Fibroblast of the aortic adventitia (primary cell): ENCODE measurements at places on chromosomes 5 and 9.
A peak's percentile ranks its signal among the peaks of the same experiment; 100 is the strongest.

GRCh38 chr9:4277531-4277991 is 22.3 kb downstream of the GLIS3 start:
- DNase-seq = no peak

- DNase-seq = peak; percentile 23
These were observed 12.0 kb downstream of the PBX3 start for GRCh38 chr9:125758986-125759763.

DNA sequence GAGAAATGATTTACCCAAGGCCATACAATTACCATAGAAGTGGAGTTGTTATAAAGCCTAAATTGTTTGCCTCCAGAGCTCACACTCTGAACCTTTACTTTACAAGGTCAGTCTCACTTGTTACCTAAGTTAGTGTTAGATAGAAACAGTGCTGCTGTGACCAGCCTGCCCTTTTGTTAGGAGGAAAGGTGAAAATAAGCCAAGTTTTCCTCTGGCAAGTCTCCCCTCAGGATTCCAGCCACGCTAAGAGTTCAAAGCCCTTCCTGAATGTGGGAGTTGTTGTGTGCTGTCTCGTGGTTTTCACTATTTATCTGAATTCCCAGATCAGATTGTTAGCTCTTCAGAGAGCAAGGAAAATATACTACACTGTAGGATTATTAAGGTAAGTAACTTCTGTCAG is 260.0 kb downstream of the SGCD start:
- DNase-seq = no peak

DNA sequence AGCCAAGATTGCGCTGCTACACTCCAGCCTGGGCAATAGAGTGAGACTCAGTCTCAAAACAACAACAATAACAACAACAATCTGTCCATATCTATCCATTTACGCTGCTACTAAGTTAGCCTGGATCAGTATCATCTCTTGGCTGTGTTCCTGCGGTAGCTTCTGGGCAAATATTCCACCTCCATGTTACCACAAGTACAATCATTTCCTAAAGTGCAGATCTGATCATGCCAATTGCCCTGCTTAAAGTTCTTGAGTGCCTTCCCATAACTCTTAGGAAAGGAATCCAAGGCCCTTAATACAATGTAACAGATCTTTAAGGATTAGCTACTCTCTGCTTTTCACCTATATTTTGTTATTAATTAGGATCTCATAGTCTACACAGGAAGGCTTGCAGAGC is 15.4 kb upstream of the PPP2R2B start:
- no peak for DNase-seq

DNA sequence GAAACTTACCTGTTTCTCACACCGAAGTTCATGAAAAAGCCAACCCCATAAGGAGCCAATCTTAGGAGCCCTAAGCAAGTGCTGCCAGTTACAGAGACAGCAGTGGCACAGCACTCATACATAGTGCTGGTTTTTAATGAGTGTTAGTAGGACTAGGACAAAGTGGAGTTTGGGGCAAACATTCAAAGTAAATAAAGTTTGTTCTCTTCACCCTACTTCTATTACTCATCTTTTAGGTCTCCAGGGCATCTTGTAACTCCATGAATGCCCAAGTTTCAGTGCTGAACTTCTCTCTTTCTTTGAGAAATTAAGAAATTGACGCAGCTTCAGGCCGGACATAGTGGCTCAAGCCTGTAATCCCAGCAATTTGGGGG is 584.7 kb downstream of the EBF1 start:
- DNase-seq = no peak

GRCh38 chr5:76113103-76113502 is 29.9 kb downstream of the SV2C start:
- DNase-seq = no peak

GRCh38 chr5:142627383-142628217 is 58.3 kb downstream of the FGF1 start:
- peak; percentile 53 for DNase-seq

DNA sequence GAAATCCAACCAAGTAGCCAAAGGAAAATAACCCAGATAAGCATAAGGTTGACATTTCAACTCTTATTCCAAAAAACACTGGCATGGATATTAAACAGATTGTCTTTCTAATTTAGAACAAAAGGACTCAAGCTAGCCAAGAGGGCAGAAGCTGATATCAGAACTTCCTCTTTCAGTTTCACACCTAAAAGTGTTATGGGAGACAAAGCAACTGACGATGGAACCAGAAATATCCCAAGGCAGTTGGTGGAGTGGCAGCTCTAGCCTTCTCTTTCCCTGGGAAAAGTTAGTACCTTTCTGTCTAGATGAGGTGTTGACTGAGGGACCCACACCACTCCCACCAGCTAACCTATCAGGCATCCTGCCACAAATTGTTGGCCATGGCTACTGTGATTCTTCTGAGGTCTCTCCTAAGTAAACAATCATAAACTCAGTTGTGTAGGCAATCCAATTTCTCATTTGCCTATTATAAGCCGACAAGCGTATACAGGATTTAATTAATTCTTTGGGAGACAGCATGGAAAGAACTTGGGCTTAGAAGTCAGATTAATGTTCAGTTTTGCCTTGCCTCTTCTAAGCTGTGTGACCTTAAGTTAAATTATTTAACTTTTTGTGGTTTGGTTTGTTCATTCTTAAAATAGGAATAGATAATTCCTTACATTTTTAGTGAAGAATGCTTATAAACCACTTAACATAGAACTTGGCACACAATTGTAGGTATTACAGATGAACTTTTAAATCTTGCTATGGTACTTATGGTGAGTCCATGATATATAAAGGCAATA is 110.9 kb upstream of the ADAMTSL1 start:
- peak; percentile 65 for DNase-seq

- no peak for DNase-seq
These were observed 36.0 kb downstream of the B4GALT1 start for GRCh38 chr9:33130961-33131789.

- peak; percentile 28 for DNase-seq
These were observed 47.1 kb downstream of the EHMT1 start for GRCh38 chr9:137665697-137666512.

DNA sequence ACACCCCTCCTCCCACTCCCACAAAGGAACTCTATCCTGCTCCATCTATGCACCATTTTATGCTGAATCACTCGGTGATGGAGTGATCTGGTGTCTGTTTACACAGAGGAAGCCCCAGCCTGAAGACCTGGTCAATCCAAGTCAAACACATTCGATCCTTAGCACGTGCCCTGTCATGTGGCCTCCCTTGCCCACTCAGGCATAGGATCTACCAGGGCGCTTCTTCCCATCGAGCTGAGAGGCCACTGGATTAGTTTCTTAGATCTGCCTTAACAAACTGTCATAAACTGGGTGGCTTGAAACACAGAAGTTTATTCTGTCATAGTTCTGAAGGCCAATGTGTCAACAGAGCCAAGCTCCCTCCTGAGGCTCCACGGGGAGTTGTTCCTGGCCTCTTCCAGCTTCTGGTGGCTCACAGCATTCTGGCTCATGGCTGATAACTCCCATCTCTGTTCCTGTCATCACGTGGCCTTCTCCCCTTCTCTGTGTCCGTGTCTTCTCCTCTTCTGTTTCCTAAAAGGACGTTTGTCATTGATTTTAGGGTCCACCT is 34.2 kb downstream of the FOXI1 start:
- no peak for DNase-seq

DNA sequence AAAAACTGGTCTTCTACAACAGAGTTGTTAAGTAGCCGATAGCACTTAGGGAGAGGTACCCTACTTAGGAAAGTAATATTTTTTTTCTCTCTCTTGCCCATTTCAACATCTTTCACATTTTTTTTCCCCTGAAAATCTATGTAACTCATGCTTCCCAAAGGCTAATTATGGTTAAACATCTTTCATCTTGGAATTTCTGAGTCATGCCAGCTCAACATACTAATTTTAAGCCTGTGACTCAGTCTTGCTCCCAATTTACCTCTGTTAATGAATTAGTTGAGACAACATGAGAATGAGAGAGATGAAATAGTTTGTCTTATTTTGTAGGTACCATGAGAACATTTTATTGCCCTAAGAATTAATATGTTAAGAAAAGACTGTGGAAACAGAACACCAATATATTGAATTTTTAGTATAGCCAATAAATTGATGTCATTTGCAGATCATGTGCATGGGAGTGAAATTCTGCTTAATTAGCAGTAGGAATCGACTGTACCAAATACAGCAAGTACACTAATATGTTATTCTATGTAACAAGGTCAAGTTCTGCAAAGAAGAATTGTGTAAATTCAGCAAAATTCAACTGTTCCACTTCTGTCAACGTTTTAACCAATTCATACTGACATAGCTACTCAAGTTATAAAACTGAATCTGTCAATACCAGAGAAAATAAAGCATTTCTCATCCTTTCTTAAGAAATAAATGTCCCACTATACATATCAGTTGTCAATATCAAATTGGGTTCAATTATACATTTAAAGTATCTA is 550.0 kb downstream of the PTPRD start:
- peak; percentile 24 for DNase-seq

- peak; percentile 59 for DNase-seq
These were observed 353.7 kb downstream of the CETN3 start for GRCh38 chr5:90055831-90056328.

- DNase-seq = no peak
These were observed 213.9 kb upstream of the TBCA start for GRCh38 chr5:77990020-77990419.

GRCh38 chr5:142511358-142511757 is 174.5 kb downstream of the FGF1 start:
- DNase-seq = no peak

GRCh38 chr9:88818495-88819201 is 172.6 kb upstream of the S1PR3 start:
- DNase-seq = peak; percentile 67

DNA sequence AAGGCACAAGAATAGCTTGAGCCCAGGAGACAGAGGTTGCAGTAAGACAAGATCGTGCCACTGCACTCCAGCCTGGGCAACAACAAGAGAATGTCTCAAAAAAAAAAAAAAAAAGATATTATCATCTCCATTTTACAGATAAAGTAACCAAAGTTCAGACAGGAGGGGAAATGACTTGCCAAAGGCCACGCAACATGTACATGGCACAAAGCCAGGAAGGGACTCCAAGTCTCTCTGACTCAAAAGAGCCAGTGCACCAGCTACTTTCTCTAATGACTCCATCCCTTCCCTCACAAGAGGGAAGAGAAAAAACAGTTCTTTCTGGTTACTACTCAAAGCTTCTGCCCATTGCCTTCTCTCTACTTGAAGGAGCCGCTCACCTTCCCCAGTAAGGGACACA is 34.1 kb downstream of the SIL1 start:
- peak; percentile 58 for DNase-seq

DNA sequence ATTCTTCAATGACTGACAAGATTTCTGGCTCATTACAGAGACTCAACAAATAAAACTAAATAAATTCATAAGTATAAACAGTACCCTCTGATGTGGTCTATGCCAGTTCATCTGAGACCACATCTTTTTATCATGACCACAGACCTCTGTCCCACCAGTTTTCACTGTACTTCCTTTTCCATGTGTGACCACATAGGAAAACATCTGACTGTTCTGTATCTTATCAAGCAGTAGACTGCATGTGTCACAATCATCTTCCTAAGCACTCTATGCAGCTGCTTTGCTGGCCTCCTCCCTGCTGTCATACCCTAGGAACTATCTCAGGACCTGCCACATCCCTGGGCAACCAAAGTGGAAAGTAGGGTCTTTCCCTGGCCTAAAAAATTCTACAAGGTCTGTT is 205.0 kb upstream of the ZNF462 start:
- no peak for DNase-seq

GRCh38 chr9:7123743-7124142 is 366.0 kb downstream of the KDM4C start:
- no peak for DNase-seq

DNA sequence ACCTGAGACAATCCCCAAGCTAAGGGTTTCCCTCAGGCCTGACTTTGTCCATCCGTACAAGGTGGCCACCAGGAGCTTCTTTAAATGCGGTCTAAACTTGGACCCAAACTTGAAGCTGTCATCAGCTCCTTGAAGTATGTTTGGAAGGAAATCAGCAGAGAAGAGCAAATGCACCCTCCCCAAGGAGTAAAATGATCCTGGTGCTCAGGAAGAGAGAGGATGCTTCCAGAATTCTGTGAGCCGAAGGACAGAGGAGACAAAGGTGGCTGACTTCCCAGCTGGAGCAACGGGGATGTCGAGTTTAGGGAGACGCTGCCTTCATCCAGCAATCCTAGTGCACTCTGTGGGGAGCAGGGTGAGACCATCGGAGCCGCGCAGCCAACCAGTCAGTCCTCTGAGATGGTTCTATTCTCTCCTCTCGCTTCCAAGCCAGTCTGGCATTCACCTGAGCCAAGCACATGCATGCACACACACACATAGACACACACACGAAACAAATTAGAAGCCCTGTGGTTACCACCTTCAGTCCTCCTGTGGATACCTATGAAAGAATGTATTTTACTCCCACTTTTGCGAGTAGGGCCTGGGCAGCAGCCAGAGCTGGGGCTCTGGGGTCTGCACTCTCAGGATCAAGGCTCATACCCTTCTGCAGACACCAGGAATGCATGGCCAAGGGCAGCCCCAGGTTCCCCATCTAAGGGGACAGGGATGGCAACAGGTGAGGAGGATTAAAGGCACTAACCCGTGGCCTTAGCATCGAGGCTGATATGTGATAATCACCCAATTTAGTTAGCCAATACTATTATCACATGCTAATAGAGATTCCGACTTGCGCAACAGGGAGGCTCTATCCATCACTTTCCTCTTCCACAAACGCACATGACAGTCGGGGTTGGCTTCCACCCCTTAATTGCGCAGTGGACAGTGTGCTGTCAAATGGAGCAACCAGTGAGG is 75.8 kb downstream of the GTF3C4 start:
- no peak for DNase-seq

- peak; percentile 53 for DNase-seq
These were observed 114.2 kb downstream of the SEMA5A start for GRCh38 chr5:9431496-9432258.

GRCh38 chr5:59346982-59347381 is 546.5 kb downstream of the PDE4D start:
- no peak for DNase-seq

DNA sequence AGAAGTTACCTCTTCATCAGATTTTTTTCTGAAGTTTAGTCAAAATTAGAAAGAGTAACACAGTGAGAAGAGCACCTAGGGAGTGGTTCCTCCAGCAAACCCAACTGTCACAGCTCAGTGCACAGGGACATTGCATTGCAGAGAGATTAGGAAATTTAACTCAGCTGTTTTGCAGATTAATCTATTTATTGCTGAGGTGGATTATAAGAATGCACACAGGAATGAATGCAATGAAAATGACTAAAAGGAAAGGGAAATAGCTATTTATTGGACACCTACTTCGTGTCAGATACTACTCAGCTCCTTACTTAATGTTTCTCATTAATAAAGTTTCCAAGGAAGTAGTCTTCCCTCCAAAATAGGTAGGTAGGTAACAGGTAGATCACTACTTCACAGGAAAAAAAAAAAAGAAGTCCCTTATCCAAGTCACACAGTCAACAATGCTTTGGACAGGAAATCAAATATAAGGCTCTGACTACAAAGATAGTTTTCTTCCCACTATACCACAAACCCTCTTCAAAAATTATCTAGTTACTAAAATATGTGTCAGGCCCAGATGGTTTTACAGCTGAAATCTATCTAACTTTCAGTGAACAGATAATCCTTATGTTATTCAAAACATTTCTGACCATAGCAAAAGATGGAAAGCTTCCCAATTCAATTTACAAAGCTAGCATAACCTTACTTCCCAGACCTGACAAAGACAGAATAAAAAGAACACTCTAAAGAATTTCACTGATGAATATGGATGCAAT is 442.2 kb upstream of the MPDZ start:
- peak; percentile 76 for DNase-seq
